ENCODE measurements at places on chromosomes 7 and 10.

GRCh38 chr10:59289853-59290252, 72.5 kb downstream of the FAM13C start:
- DNase-seq = no peak

DNA sequence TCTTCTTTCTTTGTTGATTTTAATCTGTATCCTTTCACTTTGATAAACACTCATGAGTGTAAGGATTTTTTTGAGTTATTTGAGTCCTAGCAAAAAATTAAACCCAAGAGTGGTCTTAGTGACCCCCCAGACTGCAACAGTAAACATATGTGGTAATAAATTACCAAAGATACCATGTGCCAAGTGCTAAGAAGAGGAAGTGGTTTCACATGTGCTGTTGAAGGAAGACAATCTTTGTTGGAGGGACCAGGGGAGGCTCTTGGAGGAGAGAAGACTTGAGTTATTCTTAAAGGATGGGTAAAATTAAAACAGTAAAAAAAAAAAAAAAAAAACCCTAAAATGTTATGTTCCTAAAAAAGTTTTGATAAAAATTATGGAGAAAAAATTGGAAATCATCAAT, 150.2 kb downstream of the SEC23IP start:
- no peak for DNase-seq

DNA sequence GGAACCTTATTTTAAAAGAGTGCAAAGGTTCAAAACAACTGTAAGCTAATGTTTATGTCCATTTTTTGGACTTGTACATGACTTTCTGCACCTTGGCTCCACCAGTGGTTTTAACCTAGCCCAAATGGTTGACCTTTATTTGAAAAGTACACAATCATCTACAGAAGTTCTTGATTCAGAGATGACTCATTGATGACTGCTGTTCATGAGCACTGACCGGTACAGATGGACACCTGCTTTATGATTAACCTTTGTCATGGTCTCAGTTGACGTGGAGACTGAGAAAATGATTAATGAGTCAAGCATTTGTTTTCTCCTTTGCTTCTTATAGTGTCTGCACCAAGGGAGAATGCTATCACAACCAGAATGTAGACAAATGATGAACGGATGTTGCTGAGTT, 55.7 kb upstream of the PTER start:
- peak; percentile 57 for DNase-seq

GRCh38 chr7:148584154-148584827, 6.3 kb upstream of the C7orf33 start:
- no peak for DNase-seq

GRCh38 chr7:34036051-34036920, 130.9 kb downstream of the BMPER start:
- peak; percentile 53 for DNase-seq

GRCh38 chr7:155262031-155262430, 35.6 kb upstream of the INSIG1 start:
- DNase-seq = no peak

DNA sequence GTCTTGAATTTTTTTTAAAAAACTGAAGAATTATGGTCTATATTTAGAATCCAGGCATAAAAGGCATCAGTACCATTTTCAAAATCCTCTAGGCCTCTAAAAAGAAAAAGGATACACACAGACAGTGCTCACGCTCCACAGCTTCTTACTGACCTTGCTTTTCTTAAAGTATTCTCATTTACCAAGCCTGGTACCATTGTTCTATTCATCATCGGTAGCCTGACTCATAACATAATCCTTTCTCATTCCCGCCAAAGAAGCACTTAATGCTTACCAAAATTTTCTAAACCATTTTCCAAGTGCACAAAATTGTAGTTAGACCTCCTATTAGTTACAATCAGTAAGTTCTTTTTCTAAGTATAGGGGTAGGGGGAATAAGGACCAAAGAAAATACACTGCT, 54.6 kb downstream of the ATE1 start:
- peak; percentile 40 for DNase-seq

DNA sequence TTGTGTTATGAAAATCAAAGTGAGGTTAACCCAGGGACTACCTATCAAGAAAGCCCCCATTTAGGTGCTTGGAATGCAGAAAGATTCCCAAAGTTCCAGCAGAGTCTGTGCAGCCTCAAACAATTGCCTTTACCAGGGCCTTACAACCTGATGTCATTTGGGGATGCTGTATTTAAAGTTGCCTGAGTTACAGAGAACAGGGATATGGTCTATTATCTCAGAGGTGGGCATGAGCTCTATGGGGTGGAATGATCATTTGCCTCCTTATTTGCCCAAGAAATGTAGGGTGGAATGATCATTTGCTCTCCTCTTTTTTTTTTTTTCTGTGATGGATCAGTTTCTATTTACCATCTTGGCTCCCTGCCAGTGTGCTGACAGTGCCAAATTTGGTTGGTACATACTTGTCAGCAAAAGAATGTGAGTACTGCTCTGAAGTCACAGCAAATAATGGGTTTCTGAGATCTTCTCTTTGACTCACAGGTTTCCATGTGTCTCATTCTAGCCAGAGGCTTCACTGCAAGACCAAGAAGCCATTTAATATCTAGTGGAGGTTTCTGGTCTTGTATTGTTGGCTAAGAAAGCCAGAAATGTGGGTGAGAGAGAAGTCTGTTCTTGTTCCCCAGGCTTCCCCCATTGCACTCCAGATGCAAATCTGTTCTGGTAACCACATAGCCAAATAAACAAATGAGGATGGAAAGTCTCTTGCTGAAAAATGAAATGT, 45.5 kb upstream of the ZNRF2 start:
- DNase-seq = peak; percentile 64

DNA sequence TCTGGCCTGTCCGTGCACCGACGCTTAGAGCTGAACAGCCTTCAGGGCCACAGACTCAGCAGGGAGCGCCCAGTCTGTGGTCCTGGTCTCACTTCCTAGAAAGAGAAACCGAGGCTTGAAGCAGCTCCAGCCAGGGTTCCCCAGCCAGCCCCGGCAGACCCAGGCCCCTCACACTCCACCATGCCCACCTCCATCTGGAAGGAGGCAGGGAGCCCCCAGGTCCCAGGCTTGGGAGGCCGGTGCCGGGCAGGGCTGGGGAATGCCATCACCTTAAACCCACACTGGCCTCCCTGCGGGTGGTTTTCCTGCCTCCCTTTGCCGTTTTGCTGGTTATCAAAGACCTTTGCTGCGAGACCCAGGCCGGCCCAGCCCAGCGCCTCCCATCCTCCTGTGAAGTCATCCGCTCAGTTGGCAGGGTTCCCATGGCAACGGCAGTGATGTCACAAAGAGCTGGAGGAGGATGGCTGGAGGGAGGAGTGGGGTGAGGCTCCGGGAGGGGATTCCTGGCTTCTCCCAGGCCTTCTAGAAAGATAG, 24.0 kb downstream of the ELFN1 start:
- peak; percentile 26 for DNase-seq

GRCh38 chr7:89129600-89130375, 334.3 kb upstream of the TEX47 start:
- no peak for DNase-seq

DNA sequence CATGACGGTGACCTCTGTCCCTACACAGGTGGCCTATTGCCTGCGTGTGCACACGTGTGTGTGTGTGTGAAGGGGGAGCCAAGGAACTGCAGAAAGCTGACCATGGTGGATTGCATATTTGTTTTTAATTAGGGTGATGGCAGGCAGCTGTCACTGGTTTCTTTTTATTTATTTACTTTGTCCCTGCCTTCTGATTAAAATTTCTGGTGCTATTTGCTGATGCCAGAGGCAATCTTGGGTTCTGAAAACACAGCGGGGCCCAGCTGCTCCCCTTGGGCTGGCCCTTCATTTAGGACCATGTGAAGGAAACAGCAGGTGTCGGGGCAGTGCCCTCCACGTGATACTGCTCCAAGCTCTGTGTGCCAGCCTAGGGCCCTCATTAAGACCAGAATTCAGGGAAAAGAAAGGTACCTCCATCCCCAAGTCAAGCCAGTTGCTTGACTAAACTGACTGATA, 71.3 kb upstream of the PODXL start:
- no peak for DNase-seq

- DNase-seq = no peak
These were observed 35.1 kb downstream of the ADD3 start for GRCh38 chr10:110042891-110043290.

- DNase-seq = no peak
These were observed 11.5 kb upstream of the STRIP2 start for GRCh38 chr7:129422727-129423126.

GRCh38 chr7:55432939-55433784, 68.0 kb downstream of the LANCL2 start:
- DNase-seq = peak; percentile 48

DNA sequence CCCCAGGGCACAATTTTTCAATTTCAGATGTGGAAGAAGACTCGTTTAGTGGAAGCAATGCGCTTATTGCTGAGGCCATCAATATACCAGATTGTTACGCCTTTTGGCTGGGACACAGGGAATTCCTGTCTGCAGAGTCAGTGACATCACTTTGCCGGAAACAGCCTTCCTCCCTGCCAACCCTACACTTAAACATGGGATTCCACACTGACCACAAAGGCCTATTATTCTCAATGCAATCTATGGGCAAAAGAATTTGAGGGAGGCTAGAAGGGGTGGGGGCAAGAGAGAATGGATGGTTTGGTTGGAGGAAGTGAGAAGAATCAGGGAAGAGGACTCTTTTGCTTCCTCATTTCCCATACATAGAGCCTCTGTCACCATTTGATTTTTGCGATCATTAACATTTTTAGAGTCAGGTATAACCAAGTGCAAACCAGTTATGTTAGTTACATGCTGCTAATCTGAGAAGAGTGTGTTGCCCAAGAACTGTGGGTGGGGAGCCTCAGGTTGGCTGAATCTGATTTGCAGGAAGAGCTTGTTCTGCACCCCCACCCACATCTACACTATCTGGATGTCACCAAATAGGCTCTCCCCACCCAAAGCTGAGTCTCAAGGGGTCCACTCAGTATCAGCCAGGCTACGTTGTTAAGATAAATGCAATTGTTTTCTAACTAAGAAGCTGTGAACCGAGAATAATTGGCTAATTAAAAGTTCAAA, 58.2 kb downstream of the ENTPD1 start:
- DNase-seq = peak; percentile 76

DNA sequence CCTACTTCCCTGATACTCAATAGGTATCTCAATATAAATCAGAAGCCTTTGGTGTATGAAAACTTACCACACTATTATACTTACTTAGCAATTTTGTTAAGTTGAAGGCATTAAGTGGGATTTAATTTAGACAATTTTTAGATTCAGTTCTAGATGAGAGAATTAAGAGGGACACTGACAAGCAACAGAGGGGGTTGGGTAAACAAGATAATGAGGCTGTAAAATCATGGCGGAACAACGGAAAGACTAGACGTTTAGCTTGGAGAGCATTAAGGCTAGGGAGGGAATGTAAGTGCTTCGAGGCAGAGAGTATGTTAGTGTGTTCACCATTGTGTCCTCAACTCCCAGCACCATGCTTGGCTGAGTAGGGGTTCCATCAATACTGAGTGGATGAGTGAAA, 71.3 kb downstream of the DENND11 start:
- DNase-seq = no peak

All from HT1080 (cell line).